Aorta (tissue), 5 donors: ENCODE measurements at places on chromosomes 16 and 17. TPM values are rescaled to one million over a fixed set of nuclear protein-coding genes. Genes with fewer than 3 reads are reported as not detected.
A peak's percentile ranks its signal among the peaks of the same experiment; 100 is the strongest.

- no peak for DNase-seq
These were observed 1.7 kb downstream of the KRT222 start for GRCh38 chr17:40663252-40663651.

The IGSF6 gene
- 4.4 TPM for total RNA-seq

DNA sequence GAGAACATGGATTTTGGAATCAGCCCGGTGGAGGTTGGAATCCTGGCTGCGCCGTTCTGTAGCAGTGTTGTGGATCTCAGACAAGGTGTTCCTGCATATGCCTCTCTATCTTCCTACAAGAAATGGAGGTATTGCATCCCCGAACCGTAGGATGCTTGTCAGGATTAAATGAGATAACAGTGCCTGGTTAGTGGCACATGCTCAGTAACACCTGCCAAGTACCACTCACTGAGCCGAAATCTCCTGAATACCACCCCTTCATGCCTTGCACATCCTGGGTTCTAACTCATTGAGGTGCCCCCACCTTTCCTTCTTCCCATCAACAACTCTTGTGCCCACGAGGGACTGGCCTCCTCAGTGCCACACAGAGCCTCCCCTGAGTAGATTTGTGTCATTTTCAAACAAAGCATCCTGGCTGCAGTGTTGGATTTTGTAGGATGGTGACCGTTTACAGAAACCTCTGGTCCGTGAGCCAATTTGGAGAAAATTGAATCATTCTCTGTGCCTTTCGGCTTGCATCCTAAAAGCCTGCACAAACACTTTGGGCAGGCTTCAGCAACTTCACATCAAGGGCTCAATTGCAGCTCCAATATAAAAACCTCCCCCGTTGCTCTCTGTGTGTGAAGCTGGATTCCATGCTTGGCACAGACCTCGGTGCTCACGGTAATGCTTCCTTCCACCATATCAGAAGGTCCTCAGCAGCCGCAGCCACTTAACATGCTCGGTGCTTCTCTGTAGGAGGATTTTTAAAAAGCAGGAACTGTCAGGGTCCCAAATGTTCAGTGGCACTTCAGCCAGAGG, 84.2 kb downstream of the WWOX start:
- no peak for DNase-seq

GRCh38 chr16:1472974-1473373, 1.9 kb downstream of the CLCN7 start:
- DNase-seq: no peak

GRCh38 chr16:23368469-23368868, 66.4 kb downstream of the SCNN1B start:
- DNase-seq: no peak

The OR3A2 gene
- total RNA-seq: not detected

- no peak for DNase-seq
These were observed 87.0 kb upstream of the MAF start for GRCh38 chr16:79687249-79688130.

The CDYL2 gene
- total RNA-seq: 12.8 TPM

The TBC1D26 gene
- total RNA-seq: not detected

The PDILT gene
- not detected for total RNA-seq

- DNase-seq: peak; percentile 52
These were observed 17.7 kb downstream of the NAA60 start for GRCh38 chr16:3461151-3461550.

The CDK10 gene
- 29.9 TPM for total RNA-seq

DNA sequence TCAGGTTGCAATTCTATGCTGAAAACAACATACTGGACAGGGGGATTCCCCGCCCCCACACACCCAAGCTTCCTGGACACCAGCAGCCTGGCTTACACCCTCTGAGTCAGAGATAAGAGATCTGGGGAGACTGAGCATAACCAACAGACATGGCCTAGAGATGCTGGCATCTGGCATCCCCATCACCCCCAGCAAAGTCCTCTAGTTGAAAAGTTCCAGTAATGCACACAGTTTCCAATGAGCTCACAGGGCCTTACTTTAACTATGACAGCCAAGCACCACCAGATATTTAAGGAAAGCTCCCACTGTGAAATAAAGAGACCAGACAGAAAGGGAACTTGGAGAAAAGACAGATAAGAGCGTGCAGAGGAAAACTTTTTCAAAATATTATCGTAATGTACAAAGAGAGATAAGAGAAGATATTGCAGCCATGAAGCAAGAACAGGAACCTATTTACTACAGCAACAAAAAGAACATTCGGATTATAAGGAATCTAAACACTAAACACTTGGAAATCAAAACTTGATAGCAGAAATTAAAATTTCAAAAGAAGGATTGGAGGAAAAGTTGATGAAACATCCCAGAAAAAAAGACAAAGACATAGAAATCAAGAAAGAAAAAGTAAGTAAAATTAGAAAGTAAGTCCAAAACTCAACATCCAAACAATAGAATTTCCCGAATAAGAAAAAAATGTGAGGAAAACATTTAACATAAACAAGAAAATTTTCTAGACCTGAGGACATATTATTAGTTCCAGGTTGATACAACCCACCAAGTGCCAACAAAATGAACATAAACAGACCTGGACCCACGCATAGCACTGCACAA, 17.2 kb upstream of the ALOX15 start:
- no peak for DNase-seq

DNA sequence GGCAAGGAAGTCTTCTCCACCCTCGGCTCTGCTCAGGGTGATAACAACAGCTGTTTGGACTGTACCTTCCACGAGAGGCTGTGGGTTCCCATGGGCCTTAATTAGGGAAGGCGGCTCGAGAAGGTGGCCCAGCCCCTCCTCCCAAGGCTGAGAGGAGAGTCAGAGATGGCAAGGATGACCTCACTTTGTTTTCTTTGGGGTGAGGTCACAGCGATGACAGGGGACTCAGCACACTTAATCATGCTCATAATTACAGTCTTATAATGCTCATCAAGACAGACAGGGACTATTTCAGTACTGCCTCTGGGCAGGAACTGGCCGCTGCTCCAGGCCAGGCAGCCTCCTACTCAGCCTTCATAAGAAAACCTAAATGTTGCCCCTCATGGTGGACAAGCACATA, 19.7 kb downstream of the WFDC1 start:
- no peak for DNase-seq

- no peak for DNase-seq
These were observed 224.8 kb upstream of the TNRC6C start for GRCh38 chr17:77733576-77734296.

DNA sequence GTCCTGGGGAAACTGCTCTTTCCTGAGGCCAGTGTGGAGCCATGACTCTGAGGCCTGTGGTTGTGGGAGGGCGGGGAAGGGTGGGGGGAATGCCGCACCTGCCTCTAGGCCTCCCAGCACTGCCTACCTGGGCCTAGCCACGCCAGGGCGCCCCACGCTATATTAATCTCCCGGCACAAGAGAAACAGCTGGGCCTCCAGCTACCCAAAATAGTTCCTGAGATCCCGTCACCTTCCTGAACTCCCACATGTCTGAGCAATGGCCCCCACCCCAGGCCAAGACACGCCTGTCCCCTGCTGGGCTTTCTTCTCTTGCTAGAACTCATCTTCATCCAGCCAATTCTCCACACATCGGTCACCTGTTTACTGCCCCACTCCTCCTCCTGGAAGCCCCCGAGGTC, 13.0 kb upstream of the MTSS2 start:
- DNase-seq: no peak

- DNase-seq: no peak
These were observed 1.6 kb downstream of the XYLT1 start for GRCh38 chr16:17469011-17469740.

The MPG gene
- total RNA-seq: 59.5 TPM

DNA sequence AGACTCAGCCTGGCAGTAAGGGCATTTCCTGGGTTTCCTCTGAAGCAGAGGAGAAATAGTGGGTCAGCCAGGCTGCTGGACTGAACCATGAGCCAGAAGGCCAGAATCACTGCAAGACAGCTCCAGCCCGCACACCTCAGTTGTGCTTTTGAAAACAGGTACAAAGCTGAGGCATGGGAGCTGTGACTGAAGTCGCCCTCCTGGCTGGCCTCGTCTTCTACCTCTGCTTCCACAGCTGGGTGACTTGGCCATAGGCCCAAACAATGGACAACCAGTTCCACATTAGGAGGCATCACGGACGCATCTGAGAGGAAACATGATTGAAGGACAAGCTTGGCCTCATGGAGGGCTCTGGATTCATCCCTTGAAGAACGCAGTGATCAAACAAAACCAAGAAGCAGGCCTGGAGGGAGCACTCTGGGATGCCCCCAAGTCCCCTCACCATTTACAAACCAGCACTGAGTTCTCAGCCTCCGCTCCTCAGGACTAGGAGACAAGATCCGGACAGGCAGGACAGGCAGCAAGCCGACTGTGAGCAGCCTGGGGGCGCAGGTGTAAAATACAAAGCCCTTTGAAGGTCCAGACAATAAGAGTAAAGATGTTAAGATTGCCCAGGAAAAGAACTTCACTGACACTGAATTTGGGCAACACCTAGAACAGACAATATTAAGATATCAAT, 68.7 kb downstream of the N4BP1 start:
- DNase-seq: no peak

The DDX52 gene
- total RNA-seq: 25.2 TPM

- DNase-seq: peak; percentile 60
These were observed 213.4 kb downstream of the CYB561 start for GRCh38 chr17:63232565-63233310.

GRCh38 chr17:52376137-52376536, 217.6 kb upstream of the CA10 start:
- no peak for DNase-seq

- no peak for DNase-seq
These were observed 41.3 kb downstream of the USP31 start for GRCh38 chr16:23107936-23108335.

- no peak for DNase-seq
These were observed 86.1 kb upstream of the RBFOX1 start for GRCh38 chr16:7246578-7246977.

DNA sequence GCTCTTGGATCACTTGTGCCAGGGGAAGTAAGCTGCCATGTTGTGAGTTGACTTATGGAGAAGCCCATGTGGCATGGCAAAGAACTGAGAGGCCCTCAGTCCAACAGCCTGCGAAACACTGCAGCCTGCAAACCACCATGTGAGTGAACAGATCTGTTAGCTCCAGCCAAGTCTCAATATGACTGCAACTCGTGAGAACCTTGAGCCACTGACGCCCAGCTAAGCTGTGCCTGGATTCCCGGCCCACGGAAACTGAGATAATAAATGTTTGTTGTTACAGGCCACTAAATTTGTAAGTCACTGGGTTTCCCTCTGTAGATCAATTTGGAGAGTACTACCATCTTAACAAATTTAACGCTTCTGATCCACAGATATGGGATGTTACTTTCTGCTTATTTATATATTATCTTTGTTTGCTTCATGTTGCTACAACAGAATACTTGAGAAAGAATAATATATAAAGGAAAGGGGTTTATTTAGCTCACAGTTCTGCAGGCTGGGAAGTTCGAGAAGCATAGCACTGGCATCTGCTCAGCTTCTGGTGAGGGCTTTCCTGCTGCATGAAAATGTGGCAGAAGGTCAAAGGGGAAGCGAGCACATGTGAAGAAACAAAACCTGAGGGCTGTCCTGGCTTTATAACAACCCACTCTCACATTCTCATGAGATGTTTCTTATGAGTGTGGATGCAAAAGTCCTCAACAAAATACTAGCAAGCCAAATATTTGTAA, 29.4 kb upstream of the ATP2A3 start:
- DNase-seq: peak; percentile 49

The TMEM235 gene
- total RNA-seq: not detected

GRCh38 chr17:82435103-82435502, 15.4 kb downstream of the CYBC1 start:
- DNase-seq: no peak

DNA sequence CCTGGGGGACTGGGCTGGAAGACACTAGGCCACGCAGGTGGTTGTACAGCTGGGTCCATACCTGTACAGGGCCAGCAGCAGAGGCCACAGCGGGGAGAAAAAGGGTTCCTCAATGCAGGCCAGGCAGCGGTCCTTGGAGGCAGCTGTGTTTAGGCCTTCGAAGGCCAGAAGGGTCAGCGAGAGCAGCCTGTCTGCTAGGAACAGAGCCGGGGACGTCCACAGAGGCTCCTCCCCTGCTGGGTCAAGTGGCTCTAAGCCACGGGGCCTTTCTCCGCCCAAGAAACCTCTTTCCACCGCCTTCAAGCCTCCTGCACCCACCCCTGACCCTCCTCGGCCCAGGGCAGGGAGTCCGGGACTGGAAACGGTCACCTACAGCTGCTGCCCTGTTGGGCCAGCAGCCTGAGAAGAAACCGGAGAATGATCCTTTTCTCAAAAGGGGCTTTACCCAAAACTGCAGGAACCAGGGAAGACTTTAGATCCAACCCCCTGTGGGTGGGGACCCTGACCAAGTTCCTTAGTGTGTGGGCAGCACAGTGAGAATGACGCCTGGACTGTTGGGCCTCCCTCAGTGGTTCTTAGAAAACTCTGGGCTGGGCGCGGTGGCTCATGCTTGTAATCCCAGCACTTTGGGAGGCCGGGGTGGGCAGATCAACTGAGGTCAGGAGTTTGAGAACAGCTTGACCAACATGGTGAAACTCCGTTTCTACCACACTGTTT, 8.4 kb upstream of the SPATA2L start:
- peak; percentile 24 for DNase-seq

The FAAP100 gene
- 32.2 TPM for total RNA-seq

The TBX2 gene
- total RNA-seq: 28.9 TPM

The KRT17 gene
- total RNA-seq: 3.8 TPM

DNA sequence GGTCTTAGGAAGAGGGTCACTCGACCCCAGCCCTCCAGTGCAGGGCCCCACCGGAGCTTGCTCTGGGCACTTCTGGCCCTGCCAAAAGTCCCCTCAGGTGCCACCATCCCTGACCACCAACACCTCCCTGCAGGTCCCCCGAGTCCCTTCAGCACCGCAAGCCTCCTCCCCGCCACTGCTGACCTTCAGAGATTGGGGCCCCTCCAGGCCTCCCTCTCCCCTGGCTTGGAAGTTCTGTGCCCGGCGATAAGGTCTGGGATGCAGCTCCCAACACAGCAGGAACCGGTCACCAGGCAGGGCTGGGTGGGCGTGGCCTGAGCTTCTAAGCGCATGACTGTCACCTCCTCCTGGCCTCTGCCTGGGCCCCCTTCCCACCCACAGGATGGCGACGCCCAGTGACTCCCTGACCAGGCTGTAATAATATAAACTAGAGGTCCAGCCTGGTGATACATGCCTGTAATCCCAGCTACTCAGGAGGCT, 11.2 kb downstream of the PIEZO1 start:
- DNase-seq: peak; percentile 85

The KRTAP9-9 gene
- not detected for total RNA-seq

- no peak for DNase-seq
These were observed 2.0 kb downstream of the VAMP2 start for GRCh38 chr17:8160741-8161221.

GRCh38 chr17:5598457-5598856, 14.1 kb upstream of the NLRP1 start:
- no peak for DNase-seq

GRCh38 chr17:41581366-41582060, 5.2 kb downstream of the KRT14 start:
- DNase-seq: no peak

DNA sequence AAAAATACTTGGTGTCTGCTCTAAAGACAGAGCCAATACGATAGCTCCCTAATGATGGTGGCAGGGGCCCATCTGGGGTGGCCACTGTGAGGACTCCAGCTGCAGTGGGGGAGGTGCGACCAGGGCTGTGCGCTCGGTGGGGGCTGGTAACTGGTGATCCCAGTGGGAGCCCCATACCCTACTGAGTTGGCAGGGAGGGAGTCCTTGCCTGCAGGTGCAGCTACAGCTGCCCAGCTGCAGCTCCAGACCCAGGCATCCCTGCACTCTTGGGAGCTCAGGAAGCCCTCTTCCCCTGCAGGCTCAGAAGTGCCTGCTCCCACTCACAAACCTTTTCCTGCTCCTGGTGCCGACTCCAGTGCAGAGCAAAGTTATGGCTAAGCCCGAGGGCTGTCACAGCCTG, 31.2 kb upstream of the KIF2B start:
- DNase-seq: no peak

The CD300H gene
- total RNA-seq: not detected

GRCh38 chr16:78257376-78257728, 157.9 kb downstream of the WWOX start:
- DNase-seq: no peak
